ENCODE measurements at places on chromosomes 3 and 15. TPM values are rescaled to one million over a fixed set of nuclear protein-coding genes. Genes with fewer than 3 reads are reported as not detected.

The GPR27 gene
- not detected for total RNA-seq

The TAGLN3 gene
- total RNA-seq, result not detected

The RNF123 gene
- 31.5 TPM for total RNA-seq

GRCh38 chr3:115228266-115228665, 81.2 kb upstream of the ZBTB20 start:
- no peak for DNase-seq

- DNase-seq, result no peak
These were observed 552.9 kb upstream of the SUCLG2 start for GRCh38 chr3:68207327-68207726.

DNA sequence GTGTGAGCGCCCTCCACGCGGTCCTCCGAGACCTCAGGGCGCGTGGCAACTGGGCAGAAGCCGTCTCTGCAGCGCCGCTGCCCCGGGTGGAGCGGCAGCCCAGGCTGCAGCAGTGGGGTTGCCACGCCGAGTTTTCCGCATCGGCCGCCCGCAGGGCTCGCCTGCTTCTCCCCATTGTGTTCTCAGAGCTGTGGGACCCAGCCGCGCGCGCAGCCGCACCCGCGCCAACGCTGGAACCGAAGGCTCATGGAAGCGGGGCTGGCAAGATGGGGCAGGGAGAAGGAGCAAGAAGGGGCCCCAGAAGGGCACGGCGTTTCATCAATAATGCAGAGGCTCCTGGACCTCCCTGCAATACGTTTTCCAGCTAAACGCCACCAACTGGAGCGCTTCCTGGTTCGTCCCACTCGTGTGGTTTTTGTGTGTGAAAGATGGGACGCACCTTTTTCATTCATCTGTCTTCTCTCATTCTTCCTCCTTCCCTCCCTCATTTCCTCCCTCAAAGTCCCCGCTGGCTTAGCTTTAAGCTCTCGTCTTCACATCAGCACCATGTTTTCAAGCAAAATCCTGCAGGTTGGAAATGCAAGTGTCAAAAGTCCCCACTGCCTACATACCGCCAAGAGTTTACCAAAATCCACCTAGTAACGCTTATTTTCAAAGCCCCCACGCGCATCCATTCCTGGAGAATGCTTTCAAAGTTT, 1.2 kb downstream of the ROBO1 start:
- no peak for DNase-seq

DNA sequence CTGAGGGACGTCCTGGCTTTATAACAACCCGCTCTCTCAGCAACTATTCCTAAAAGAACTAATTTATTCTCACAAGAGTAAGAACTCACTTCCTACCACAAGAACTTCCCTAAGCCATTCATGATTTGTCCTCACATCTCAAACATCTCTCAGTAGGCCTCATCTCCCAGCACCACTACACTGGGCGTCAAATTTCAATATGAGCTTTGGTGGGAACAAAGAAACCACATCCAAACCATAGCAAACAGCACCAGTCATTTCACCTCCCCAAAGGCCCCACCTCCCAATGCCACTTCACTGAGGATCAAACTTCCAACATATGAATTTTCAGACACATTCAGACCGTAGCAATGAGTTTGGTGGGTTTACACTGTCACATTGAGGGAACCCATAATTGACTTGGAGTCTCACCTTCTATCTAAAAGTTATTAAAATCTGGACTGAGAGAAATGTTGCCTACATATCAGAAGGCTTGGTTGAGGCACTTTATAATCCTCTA, 116.4 kb upstream of the AGBL1 start:
- DNase-seq, result no peak

GRCh38 chr3:69739204-69740102, at the start of gene MITF:
Gene MITF, plus strand, starts transcription at chr3:69739464. Its CDS starts 134 bp downstream, at chr3:69739598.
- no peak for DNase-seq

GRCh38 chr3:27556887-27557286, 72.7 kb upstream of the SLC4A7 start:
- DNase-seq, result no peak

DNA sequence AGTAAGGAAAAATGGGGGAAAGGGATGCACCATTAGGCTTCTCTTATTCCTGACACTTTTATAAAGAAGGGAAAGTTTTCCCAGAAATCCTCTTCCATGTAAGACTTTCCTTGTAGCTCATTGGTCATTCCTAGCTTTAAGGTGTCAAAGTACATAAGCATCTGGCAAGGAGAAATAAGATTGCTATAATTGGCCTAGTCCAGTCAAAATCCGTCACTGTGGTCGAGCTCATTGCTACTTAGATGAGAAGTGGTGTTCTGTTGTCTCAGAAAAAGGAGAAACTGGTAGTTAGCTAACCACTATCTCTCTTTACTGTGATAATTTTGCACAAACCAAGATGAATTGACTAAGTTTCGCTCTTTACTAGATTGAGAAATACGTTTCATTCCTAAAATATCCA, 370.1 kb downstream of the CNTN4 start:
- no peak for DNase-seq

- no peak for DNase-seq
These were observed 104.5 kb downstream of the LSAMP start for GRCh38 chr3:116340680-116341216.

DNA sequence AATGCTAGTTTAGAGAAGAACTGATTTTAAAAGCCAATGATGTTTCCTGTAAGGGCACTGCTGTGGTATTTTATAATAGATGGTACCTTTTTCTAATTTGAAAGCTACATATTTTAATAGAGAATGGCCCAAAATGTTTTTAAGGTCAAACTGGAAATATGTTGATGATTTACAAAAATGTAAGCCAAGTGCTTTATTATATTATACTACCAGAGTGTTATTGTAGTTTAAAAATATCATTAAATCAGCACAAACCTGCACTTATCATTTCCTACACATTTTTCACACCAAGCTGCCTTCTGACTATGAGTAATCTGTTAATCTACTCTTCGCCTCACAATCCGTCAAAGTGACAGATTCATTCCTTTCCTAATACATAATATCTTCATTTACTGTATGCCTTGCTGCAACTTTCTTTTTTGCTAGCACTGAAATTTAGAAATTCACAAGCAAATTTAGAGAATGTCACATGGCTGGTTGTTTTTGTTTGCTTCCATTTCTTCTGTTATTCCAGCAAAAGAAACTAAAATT, 126.4 kb upstream of the FAM3D start:
- DNase-seq, result no peak

GRCh38 chr15:19973718-19974117, 567.9 kb downstream of the GOLGA6L6 start:
- no peak for DNase-seq

DNA sequence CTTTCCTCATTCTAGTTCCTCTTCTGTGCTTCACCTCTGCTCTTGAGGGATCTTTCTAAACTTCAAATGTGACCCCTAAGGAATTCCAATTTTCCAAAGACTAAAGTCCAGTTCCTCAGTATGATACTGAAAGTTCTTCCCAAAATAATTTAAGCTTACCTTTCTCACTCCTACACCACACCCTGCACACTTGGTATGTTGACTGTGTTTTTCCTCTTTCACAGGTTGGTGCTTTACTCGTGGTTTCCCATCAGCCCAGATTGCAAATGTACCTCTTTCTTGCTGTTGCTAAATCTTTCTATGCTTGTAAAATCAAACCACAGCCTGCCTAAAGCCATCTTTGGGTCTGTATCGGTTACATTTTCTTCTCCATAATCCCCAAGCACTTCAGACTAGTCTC, 30.5 kb upstream of the CLDN16 start:
- DNase-seq, result no peak

DNA sequence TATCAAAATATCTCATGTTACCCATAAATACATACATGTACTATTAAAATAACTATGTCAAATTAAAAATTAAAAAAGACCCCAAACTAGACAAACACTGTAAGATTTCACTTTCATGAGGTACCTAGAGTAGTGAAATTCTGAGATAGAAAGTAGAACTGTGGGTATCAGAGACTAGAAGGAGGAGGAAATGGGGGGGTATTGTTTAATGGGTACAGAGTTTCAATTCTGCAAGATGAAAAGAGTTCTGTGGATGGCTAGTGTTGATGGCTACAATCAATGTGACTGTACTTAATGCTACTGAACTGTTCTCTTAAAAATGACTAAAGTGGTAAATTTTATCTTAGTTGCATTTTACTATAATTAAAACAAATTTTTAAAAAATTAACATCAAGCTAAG, 36.6 kb downstream of the RFX7 start:
- no peak for DNase-seq

Measured in Karpas-422 (cell line).